MM.1S (cell line): ENCODE measurements at places on chromosomes 6 and 20.
A peak's percentile ranks its signal among the peaks of the same experiment; 100 is the strongest.

GRCh38 chr20:47809161-47809960, 24.1 kb upstream of the SULF2 start:
- no peak for DNase-seq

DNA sequence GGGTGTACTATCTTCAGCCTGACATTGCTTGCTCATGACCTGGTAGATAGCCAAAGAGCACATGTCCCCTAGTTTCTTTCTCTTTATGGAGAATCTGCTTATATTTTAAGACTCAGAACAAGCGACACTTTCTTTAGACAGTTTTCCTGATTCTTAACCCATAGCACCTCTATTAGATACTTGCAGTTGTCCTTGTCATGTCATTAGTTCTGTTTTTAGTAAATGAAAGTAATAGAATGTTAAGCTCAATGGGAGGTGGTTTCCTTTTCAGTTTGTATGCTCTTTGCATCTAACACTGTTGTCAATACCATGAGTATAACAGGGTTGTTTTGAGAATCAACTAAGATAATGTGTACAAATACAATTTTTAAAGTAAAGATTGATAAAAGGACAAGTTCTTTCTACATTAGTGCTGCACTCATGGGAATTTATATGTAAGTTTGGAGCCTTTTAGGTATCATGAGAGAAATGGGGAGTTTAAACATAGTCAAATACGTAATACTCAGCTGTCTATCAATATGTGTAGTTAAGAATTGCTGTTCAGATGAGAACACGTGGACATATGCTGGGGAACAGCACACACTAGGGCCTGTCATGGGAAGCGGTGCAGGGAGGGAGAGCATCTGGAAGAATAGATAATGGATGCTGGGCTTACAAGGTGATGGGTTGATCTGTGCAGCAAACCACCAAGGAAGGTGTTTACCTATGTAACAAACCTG, 124.3 kb downstream of the GRM1 start:
- peak; percentile 40 for DNase-seq

DNA sequence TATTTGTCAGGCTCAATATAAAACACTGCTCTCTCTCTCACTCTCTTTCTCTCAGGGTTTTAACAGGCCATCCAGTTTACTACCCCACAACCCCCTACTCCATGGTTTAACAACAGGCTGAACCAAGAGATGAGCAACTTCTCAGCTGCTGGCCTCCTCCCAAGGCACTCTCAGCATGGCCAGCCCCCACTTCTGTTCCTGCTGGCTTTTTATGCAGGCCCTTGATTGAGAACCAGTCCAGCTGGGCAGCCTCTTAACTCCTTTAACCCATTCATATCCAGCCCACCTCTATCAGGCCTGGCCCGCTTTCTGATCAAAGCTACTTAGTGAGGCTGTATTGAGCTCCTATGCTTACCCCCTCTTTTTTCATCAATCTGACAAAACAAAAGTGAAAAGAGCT, 346.8 kb upstream of the POU3F2 start:
- DNase-seq: no peak

DNA sequence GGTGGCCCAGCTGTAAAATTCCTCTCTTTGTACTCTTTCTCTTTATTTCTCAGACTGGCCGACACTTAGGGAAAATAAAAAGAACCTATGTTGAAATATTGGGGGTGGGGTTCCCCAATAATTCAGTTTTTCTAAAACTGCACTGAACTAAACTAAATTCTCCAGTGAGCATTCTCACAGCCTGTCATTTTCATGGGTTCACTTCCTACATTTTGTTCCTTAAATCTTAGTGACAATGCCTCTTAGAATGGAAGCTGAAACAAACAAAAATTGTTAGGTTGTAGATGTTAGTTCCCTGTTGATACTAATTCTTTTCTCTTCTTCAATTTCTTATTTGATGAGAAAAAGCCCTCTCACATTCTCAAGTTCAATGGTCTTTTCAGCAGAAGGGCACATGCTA, 35.8 kb upstream of the IFNGR1 start:
- no peak for DNase-seq

- no peak for DNase-seq
Observed at GRCh38 chr20:49674383-49675352, 39.0 kb downstream of the B4GALT5 start.

DNA sequence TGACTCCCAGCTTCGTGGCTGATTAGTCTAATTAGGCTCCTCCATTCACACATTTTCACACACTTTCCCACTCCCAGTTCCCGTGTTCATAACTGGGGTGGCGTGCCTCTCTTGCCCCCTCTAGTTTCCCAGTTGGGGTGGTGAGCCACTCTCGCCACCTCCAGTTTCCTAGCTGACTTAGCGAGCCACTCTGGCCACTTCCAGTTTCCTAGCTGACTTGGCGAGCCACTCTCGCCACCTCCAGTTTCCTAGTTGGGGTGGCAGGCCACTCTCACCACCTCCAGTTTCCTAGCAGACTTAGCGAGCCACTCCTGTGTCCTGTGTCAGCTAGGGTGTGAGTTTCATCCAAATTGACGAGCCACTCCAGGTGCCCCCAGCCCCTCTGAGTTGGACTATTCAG, 7.4 kb upstream of the GMPR start:
- DNase-seq: no peak

GRCh38 chr6:20403766-20404640, 2.3 kb downstream of the E2F3 start:
- no peak for DNase-seq

GRCh38 chr6:156113631-156114030, 658.0 kb upstream of the NOX3 start:
- no peak for DNase-seq

DNA sequence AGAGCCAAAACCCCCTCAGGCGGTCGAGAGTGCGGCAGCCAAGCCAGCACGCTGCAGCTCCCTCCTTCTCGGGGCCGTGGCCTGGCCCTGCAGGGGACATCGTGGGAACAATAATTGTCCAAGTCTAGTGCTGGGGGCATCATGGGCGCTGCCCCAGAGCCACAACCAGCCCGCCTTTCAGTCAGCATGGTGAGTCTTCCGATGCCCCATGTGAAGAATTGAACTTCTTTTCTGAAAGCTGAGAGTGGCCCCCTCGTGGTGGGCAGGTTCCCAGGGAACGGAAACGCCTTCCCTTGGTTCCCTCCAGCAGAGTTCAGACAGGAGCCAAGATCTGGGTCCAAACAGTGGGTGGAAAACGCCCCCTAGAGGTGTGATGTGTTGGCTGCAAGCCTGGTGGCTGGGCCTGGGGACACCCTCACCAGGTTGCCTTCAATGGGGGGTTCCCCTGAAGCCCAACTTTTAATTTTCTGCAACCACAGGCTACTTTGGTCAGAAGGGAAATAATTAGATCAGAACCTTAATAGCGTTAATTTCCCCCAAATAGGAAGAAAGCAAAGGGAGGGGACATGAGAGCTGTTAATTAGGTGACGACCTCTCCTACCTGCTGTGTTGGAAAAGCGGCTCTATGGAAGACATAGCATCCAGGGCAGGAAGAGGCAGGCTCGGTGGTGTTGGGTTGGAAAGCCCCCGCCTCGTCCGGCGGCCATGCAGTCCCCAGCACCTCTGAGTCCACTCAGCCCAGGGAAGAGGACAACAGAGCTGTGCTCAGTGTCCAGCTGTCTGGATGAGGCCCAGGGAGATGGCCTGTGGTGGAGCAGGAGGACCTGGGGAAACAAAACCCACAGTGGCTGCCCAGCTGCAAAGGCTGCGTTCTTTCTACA, 4.7 kb upstream of the MRGBP start:
- peak; percentile 72 for DNase-seq

DNA sequence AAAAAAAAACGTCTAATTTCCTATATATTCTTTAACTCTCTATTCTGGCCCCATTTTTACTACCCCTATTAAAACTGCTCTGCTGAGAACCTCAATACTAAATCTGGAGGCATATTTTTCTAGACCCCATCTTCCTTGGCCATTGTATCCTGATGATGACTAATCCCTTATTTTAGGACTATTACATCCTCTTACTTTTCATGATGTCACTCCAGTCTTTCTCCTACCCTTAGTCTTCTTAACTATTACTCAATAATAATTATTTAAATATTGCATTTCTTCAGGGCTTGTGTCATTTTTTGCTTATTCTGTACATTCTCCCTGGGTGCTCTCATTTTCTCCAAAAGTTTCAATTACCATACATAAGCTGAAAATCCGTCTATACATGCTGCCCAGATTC, 6.4 kb downstream of the FBXO30 start:
- DNase-seq: no peak

DNA sequence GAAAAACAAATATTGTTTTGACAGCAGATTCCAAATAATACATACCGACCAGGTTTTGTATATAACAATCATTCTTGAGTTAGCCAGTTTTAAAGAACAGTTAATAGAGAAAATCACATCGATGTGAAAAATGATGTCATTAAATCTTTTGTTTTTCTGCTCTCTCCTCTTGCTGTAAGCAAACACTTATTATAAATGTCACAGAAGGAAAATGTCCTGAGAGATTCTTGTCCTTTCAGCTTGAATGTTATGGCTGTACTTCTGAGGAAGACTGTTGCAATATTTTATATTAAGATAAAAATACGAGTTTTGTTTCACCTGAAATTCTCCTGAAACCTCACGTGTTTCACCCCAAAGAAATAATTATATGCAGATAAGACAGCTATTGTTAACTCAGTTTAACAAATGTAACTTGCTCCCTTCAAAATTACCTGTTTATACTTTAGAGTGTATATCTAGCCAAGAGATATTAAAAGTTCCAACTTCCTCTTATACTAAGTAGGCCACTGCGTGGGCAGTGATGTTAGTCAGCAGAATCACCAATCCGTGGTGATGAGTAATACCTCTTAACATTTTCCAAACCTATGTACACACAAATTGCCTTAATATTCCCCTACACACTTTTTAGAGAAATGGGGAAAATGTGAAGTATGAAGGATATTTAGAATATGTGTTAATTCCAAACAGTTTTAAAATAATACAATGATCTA, 1111.4 kb upstream of the CITED2 start:
- no peak for DNase-seq
